ENCODE measurements at places on chromosomes 12 and 14. TPM values are rescaled to one million over a fixed set of nuclear protein-coding genes. Genes with fewer than 3 reads are reported as not detected.

The BDKRB1 gene
- 0.87 TPM for total RNA-seq

The FOXN4 gene
- not detected for total RNA-seq

The KRT71 gene
- total RNA-seq = not detected

The FOXG1 gene
- total RNA-seq = 0.17 TPM

The FITM1 gene
- total RNA-seq = not detected

The SMIM41 gene
- not detected for total RNA-seq

The ABHD4 gene
- total RNA-seq = 51.6 TPM

The ATP2A2 gene
- 336 TPM for total RNA-seq

The PTPRR gene
- total RNA-seq = 0.19 TPM

The ANKRD33 gene
- 0.24 TPM for total RNA-seq

The SIX6 gene
- total RNA-seq = not detected

The LALBA gene
- not detected for total RNA-seq

The PDZRN4 gene
- not detected for total RNA-seq

The GLIPR1L1 gene
- total RNA-seq = not detected

The OR4E2 gene
- not detected for total RNA-seq

The KCNH3 gene
- total RNA-seq = 2.7 TPM

The NELL2 gene
- not detected for total RNA-seq

The HAL gene
- total RNA-seq = 0.21 TPM

The SYNDIG1L gene
- total RNA-seq = not detected

Measured in A549 treated with RU486 at 1 μM for 4 hours (cell line).